ENCODE measurements at places on chromosomes 3 and 15.

DNA sequence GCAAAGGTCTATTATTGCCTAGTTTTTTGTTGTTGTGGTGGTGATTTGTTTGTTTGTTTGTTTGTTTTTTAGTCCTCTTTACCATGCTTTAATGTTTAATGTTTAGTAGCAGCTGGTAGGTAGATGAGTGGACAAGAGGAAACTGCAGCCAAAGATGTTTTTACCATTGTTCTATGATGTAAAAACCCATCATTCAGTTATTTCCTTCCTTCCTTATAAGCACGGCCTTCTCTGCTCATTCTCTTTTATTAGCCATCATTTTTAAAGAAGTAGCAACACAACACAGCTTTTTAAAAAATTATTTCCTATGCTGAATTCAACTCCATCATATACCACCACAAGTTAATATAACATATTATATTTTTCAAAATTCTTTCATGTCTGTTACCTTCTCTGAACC lies 58.5 kb upstream of the BOC start:
- peaks cover 2% of the 10 kb centered on the region for H3K4me1 ChIP-seq
- no peaks in the 10 kb centered on the region for H3K36me3 ChIP-seq
- no peak overlapping the region for H3K27ac ChIP-seq
- DNase-seq = no peak
- H3K27me3 ChIP-seq = peaks cover 2% of the 10 kb centered on the region

GRCh38 chr3:127036209-127037020 lies 53.5 kb downstream of the PLXNA1 start:
- no peak overlapping the region for H3K27ac ChIP-seq
- no peak for DNase-seq
- H3K4me1 ChIP-seq = no peaks in the 10 kb centered on the region
- H3K36me3 ChIP-seq = peaks cover 15% of the 10 kb centered on the region
- H3K4me3 ChIP-seq = no peak overlapping the region
- peaks cover 11% of the 10 kb centered on the region for H3K27me3 ChIP-seq

DNA sequence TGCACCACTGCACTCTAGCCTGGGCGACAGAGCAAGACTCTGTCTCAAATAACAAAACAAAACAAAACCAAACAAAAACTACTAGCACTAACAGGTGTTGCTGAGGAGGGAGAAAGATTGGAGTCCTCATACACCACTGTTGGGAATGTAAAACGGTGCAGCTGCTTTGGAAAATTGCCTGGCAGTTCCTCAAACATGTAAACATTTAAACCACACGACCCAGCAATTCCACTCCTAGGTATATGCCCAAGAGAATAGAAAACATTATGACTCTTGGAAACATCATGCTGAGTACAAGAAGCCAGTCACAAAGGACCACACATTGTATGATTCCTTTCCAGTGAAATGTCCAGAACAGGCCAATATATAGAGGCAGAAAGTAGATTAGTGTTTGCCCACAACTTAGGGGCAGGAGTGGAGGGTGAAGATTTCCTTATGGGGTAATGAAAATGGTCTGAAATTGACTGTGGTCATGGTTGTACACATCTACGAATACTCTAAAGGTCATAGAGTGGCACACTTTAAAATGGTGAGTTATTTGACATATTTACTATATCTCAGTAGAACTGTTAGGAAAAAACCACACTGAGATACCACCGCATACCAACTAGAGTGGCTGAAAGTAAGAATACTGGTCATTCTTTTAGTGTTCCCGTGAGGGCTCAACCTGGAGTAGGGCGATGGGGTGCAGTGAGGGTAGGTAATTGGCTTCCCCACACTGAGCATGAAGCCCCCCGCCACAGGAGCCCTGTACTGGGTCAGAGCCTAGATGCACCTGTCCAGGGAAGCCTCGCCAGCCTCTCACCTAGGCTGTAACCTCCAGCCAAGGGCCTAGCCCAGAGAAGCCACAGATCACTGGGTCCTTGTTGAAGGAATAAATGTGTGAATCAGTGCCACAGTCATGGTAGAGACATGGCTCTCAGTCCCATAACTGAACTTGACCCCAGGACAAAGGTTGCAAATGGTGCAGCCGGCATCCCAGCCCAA lies 131.1 kb downstream of the NUP210 start:
- no peak overlapping the region for H3K27ac ChIP-seq
- peaks cover 4% of the 10 kb centered on the region for H3K36me3 ChIP-seq
- no peak for DNase-seq
- H3K4me1 ChIP-seq = no peaks in the 10 kb centered on the region
- peaks cover 42% of the 10 kb centered on the region for H3K27me3 ChIP-seq
- H3K4me3 ChIP-seq = no peak overlapping the region

DNA sequence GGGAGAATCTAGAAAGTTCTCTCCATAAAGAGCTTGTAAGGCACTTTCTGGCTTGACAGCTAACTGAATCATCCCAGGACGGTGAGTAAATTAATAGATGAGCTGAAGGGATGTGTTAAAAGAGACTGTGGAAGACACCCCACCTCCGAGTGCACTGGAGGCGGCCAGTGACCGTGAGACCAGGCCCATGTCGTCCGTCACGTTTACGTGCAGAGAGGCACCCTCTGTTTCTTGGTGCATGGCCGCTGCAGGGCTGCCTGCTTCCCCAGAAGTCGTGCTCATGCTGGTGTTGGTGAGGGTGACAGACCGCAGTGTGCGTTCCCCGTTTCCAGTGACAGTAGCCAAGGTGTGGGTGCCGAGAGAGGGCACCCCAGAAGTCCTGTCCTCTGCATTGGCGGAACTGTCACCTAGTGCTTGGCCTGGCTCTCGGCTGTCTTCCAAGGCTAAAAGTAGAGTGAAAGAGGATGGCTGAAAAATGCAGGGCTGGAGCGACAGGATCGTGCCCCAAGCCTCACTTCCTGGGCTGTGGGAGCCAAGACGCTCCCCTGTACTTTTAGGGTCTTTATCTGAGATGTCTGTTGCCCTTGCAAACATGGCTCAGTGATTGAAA lies 41.1 kb downstream of the HEG1 start:
- peaks cover 41% of the 10 kb centered on the region for H3K36me3 ChIP-seq
- DNase-seq = no peak
- H3K27ac ChIP-seq = no peak overlapping the region
- H3K27me3 ChIP-seq = no peaks in the 10 kb centered on the region

- DNase-seq = no peak
- H3K4me1 ChIP-seq = no peaks in the 10 kb centered on the region
- no peaks in the 10 kb centered on the region for H3K36me3 ChIP-seq
- no peak overlapping the region for H3K4me3 ChIP-seq
These were observed 221.6 kb downstream of the PLOD2 start for GRCh38 chr3:145939431-145939830.

GRCh38 chr15:27410996-27411605 lies 440.1 kb downstream of the GABRG3 start:
- H3K27ac ChIP-seq = no peak overlapping the region
- no peaks in the 10 kb centered on the region for H3K4me1 ChIP-seq
- H3K36me3 ChIP-seq = no peaks in the 10 kb centered on the region
- H3K4me3 ChIP-seq = no peak overlapping the region

- peaks cover 54% of the 10 kb centered on the region for H3K27me3 ChIP-seq
- H3K27ac ChIP-seq = no peak overlapping the region
- no peak overlapping the region for H3K4me3 ChIP-seq
- H3K4me1 ChIP-seq = peaks cover 3% of the 10 kb centered on the region
These were observed 17.9 kb downstream of the ALDH1A3 start for GRCh38 chr15:100897221-100898151.

DNA sequence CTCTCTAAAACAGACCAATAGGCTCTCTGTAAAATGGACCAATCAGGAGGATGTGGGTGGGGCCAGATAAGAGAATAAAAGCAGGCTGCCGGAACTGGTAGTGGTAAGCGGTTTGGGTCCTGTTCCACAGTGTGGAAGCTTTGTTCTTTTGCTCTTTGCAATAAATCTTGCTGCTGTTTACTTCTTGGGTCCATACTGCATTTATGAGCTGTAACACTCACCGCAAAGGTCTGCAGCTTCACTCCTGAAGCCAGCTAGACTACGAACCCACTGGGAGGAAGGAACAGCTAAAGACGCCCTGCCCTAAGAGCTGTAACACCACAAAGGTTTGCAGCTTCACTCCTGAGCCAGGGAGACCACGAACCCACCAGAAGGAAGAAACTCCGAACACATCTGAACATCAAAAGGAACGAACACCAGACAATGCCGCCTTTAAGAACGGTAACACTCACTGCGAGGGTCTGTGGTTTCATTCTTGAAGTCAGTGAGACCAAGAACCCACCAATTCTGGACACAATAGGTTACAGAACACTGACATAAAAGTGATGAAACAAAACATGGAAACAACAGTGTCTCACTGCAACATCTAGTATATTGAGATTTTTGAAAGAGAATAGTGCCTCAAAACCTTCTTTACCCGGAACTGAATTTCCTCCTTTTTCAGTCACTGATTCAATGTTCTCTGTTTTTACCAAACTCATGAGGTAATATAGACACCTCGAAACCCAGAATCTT lies 28.8 kb upstream of the PLSCR2 start:
- no peak for DNase-seq
- H3K4me3 ChIP-seq = peak overlapping the region; percentile 5
- no peaks in the 10 kb centered on the region for H3K27me3 ChIP-seq
- H3K36me3 ChIP-seq = peaks cover 4% of the 10 kb centered on the region
- H3K27ac ChIP-seq = no peak overlapping the region
- no peaks in the 10 kb centered on the region for H3K4me1 ChIP-seq

- H3K36me3 ChIP-seq = peaks cover 18% of the 10 kb centered on the region
- H3K27me3 ChIP-seq = no peaks in the 10 kb centered on the region
- H3K27ac ChIP-seq = no peak overlapping the region
- H3K4me3 ChIP-seq = no peak overlapping the region
- DNase-seq = no peak
- H3K4me1 ChIP-seq = no peaks in the 10 kb centered on the region
These were observed 43.2 kb downstream of the TMEM39A start for GRCh38 chr3:119420196-119420595.

DNA sequence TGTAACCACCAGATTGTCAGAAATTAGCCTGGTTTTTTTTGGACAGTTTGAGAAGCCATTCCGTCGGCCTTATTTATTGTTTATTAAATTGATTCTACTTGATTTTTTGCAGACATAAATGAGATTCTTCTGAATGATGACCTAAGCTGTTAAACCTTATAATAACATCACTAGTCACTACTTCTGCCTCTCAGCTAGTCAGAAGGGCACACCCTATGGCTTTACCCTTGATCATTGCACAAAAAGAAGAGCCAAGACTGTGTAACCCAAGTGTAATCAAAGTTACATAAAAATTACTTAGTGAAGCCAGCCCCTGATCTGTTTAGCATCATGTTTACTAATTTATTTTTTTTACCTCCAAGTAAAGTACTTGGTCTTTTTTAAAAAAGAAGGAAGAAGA lies 64.3 kb downstream of the CHL1 start:
- H3K4me3 ChIP-seq = no peak overlapping the region
- no peaks in the 10 kb centered on the region for H3K27me3 ChIP-seq
- no peaks in the 10 kb centered on the region for H3K36me3 ChIP-seq

DNA sequence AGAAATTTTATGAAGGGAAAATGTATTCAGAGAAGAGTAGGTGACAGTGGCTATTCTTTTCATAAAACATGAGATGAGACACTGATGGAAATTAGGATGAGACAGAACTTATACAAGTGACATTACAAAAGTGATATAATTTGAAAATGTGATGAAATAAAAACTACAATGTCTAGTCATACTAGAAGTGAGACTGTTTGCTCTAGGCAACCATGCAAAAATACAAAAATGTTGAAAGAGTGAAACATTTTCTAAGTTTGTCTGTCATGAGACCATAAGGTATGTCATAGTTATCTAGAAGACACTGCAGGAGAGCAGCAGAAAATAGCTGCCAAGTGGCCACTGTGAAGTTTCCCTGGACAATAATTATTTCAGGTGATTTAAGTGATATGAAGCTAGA lies 459.5 kb downstream of the DIPK2A start:
- no peaks in the 10 kb centered on the region for H3K36me3 ChIP-seq
- no peak overlapping the region for H3K27ac ChIP-seq
- no peak for DNase-seq
- H3K4me3 ChIP-seq = no peak overlapping the region
- no peaks in the 10 kb centered on the region for H3K4me1 ChIP-seq

GRCh38 chr3:126152901-126153694 lies 27.3 kb downstream of the ALDH1L1 start:
- no peak for DNase-seq
- peaks cover 2% of the 10 kb centered on the region for H3K27me3 ChIP-seq
- no peaks in the 10 kb centered on the region for H3K4me1 ChIP-seq
- no peak overlapping the region for H3K27ac ChIP-seq

- no peak overlapping the region for H3K4me3 ChIP-seq
- peaks cover 7% of the 10 kb centered on the region for H3K4me1 ChIP-seq
- H3K27me3 ChIP-seq = no peaks in the 10 kb centered on the region
- H3K27ac ChIP-seq = no peak overlapping the region
- DNase-seq = no peak
These were observed 33.0 kb downstream of the FBXL22 start for GRCh38 chr15:63630036-63630751.

- H3K4me3 ChIP-seq = no peak overlapping the region
- no peak overlapping the region for H3K27ac ChIP-seq
- DNase-seq = no peak
- H3K36me3 ChIP-seq = peaks cover 43% of the 10 kb centered on the region
- peaks cover 14% of the 10 kb centered on the region for H3K4me1 ChIP-seq
These were observed 8.6 kb downstream of the SPG11 start for GRCh38 chr15:44654858-44655257.

DNA sequence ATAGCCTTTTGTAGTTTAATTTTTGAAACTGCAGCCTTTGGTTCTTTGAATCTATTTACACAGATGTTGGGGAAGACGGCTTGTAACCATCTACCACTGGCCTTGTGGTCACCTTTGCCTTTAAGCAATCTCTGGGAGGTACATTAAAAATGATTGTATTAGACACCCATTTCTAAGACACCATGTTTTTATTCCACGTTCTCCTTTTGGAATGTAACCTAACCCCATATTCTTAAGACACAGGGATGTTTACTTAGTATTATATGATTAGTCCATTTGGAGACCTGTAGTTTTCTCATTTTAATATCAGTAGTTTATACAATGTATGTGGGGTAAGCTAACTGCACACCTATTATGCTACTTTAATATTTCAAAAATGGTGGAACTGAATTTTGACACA lies 175.1 kb upstream of the PLSCR5 start:
- H3K27ac ChIP-seq = no peak overlapping the region
- H3K4me3 ChIP-seq = no peak overlapping the region
- no peaks in the 10 kb centered on the region for H3K36me3 ChIP-seq
- no peak for DNase-seq

DNA sequence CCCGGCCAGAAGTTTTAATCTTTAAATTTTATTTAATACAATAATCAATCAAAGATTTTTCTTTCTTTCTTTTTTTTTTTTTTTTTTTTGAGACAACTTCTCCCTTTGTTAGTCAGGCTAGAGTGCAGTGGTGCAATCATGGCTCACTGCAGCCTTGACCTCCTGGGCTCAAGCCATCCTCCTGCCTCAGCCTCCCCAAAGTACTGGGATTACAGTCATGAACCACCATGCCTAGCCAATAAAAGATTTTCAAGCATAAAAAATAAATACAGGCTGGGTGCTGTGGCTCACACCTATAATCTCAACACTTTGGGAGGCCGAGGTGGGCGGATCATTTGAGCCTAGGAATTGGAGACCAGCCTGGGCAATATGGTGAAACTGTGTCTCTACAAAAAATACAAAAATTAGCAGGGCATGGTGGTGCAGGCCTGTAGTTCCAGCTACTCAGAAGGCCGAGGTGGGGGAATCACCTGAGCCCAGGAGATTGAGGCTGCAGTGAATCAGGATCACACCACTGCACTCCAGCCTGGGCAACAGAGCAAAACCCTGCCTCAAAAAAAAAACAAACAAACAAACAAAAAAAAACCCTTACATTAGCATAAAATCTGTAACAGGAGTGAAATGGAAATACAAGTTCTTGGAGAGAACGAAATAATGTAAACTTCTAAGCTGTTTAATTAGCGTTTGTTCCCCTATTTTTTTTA lies 29.1 kb upstream of the SRP14 start:
- no peak overlapping the region for H3K4me3 ChIP-seq
- H3K4me1 ChIP-seq = peaks cover 34% of the 10 kb centered on the region
- no peak overlapping the region for H3K27ac ChIP-seq
- peaks cover 2% of the 10 kb centered on the region for H3K36me3 ChIP-seq
- H3K27me3 ChIP-seq = no peaks in the 10 kb centered on the region

Data from stimulated activated naive B cell treated with anti-CD40 and anti-IgM and Interleukin-4, amounts not matched to agents 10 μg/mL and 1 μg/mL and 100 μg/mL, for 72 hours (primary cell).